ENCODE measurements at places on chromosomes 16 and 17.

GRCh38 chr17:45687594-45687993 is 96.5 kb upstream of the CRHR1 start:
- DNase-seq: no peak

DNA sequence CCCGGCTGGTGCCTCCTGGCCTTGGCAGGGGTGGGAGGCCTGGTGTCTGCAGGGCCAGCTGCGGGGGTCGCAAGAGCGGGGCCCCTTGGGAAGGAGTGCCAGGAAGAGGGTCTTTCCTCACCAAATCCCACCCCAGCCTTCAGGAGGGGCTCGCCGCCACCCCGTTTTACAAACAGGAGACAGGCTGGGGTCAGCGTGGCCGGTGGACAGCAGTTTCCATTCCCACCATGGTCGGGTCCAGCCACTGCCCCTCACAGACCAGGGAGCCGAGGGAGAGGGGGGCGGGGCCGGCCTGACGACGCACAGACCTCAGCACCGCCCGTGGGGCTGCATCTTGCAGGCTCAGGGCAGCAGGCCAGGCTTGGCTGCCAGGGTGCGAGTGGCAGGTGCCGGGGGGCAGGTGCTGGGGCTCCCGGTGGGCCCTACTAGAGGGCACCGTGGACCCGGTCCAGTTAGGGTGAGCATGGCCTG is 7.6 kb downstream of the CBFA2T3 start:
- DNase-seq: no peak

GRCh38 chr16:55015181-55015913 is 84.7 kb downstream of the IRX5 start:
- DNase-seq: no peak

DNA sequence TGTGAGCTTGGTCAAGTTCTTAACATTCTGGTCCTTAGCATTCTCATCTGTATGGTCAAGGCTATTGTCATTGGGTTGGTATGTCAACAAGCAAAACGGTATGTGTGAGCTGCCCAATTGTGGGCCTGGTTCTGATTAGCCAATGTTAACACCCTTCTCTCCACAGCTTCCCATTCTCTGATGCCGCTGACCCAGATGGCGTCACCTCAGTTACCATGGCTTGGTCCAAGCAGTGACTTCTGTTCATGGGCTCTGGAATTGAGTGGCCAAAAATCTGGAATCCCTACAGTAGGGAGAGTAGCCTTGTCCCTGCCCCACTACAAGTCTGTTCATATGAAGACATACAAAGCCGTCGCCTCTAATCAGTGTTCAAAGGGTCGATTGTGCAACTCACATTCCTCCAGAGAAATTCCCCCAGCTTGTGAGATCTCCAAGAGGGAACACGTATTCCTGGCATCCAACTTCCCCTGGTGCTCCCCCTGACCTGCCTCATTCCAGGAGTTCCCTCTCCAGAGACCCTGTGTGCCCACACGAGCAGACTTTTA is 15.8 kb downstream of the TMEM98 start:
- peak; percentile 68 for DNase-seq

GRCh38 chr17:47843391-47843730 is 2.3 kb upstream of the SCRN2 start:
- no peak for DNase-seq

DNA sequence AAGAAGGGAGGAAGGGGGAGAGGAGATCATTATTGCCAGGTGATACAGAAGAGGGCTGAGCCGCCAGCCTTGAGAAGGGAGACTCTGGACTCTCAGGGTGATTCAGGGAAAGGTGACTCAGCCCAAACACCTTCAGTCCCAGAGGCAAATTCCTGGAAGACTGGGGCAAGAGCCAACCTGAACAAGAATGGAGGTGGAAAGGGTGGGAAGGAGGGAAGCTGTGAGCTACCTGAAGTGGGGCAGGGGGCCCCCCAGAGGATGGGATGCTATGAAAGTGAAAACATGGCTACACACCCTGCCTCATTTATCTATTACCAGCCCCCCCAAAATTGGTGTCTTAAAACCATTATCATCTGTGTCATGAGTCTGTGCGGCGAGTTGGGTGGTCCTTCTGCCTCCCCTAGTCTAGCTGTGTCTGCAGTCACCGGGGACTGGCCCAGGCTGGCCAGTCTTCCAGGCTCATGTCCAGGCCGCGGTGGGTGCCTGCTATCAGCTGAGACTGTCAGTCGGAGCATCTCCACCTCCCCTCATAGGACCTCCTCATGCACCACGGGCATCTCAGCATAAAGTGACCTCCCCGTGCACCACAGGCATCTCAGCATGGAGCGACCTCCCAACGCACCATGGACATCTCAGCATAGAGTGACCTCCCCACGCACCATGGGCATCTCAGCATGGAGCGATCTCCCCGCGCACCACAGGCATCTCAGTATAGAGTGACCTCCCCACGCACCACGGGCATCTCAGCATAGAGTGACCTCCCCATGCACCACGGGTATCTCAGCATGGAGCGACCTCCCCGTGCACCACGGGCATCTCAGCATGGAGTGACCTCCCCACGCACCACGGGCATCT is 3.2 kb upstream of the SLC47A2 start:
- no peak for DNase-seq

DNA sequence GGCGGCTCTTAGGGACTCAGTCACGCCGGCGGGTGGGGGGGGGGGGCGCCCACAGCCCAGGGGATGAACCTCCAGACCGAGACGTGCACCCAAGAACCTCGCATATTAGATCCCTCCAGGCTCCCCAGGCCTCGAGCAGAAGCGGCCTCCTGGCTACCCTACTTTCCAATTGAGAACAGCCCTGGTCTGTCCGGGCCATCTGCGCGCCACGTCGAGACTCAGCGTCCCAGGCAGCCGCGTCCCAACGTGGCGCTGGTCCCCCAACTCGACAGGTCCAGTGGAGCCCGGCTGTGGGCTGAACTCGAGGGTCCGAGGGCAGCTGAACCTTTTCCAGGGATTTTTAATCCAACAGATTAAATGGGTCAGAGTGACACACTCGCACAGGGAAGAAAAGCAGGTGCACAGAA is 2.3 kb upstream of the IRX3 start:
- DNase-seq: no peak

GRCh38 chr16:68469796-68470460 is 21.6 kb upstream of the SMPD3 start:
- DNase-seq: no peak

DNA sequence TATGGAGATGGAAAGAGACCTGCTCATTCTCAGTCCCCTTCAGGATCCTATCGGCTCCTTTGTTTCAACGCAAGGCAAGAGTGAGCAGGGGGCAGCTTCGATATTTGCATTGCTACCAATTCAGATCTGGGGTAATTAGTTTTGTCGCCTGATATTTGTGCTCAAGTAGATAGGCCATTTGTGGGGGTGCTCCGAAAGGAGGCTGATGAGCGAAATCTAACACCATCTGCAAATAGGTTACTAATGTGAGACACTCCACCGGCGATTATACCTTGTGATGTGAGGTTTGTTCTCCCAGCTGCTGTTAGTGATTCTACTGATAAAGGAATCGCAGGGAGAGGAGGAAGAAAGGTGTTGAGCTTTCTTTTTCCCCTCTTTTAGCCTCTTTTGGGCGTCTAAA is 31.5 kb downstream of the WSCD1 start:
- no peak for DNase-seq

Data from AG09309 (cell line).